Mononuclear cell (primary cell): ENCODE measurements at places on chromosomes 4 and X. TPM values are rescaled to one million over a fixed set of nuclear protein-coding genes. Genes with fewer than 3 reads are reported as not detected.

The NLGN4X gene
- total RNA-seq = under 0.01 TPM

The TRIM75 gene
- not detected for total RNA-seq

The SLC2A9 gene
- total RNA-seq = 5.0 TPM

The CT45A3 gene
- total RNA-seq = not detected
